ENCODE measurements at places on chromosomes 12 and 14.

- peak; percentile 92 for DNase-seq
Observed at GRCh38 chr12:108722992-108723766, 8.1 kb downstream of the CORO1C start.

GRCh38 chr12:49825360-49825970, 2.7 kb downstream of the NCKAP5L start:
- DNase-seq = no peak

DNA sequence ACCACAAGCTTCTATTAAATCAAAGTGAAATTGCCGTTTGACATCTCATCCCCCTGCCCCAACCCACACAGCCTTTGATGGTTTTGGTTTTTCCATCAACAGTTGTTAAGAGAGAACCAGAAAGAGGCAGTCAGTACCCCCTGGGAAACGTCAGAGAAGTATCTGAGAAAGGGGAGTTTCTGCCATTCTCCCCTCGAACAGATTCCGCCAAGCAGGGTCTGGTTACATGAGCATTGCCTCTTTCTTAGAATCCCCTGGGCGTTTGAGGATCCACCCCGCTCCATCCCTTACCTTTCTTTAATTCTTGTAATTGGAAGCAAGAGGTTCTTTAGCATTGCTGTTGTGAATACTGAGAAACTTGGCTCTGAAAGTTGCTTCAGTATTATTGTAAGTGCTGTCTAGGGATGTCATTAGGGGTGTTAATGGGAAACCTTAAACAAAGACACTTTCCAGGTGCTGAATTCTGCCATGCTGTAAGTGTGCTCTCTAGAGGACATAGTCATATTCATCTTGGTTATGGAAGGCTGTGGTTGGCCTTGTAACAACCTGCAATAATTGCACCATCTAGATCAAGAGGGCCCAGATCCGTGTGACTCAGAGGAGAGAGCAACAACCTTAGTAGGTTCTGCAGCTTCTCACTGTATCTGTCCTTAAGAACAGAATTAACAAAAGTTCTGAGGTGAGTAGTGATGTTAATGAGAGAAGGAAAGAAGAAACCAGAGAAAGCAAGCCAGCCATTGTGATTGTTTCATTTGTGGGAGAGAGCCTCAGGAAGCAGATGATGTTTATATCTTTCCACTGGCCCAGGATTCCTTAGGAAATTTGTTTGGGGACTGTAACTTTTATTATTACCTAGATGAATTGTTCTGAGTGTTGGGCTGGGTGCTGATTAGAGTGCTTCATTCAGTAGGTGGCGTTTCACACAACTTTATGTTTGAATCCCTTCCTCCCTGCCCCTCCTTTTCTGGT, 9.0 kb downstream of the TMBIM6 start:
- DNase-seq = no peak

DNA sequence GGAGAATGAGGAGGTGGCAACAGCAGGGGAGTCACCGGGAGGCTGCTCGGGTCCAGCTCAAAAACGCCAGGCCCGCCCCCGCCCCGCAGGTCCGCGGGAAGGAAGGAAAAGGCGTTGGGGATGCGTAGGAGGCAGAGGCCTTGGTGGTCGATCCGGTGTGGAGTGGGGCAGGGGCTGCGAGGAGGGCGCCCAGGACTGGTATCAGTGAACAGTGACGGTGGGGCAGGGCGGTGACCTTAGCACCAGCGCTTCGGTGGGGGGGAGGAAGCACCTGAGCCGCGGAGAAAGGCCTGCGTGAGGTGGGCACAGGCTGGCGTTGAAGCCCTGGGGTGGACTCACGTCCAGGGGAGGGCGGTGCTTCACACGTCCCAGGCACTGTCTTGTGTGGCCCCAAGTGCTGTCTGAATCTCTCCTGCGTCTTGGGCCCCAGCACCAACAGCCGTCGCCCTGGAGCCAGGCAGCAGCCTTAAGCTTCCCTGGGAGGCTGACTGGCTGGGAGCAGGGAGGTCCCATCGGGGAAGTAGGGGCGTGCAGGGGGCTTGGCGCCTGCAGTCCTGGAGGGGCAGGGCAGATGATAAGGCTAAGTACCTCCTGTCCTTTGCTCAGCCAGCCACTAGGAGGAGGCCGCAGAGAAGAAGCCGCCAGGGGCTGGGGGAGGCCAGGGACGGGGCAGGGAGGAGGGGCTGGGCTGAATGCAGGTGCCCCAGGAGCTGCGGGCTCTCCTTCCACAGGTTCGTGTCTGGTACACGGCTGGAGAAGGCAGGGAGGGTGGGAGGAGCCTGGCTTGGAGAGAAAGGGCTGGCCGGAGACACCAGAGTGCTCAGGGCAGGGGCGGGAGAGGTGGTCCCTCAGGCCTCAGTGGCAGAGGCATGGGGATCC, 26.5 kb downstream of the ZBTB42 start:
- peak; percentile 10 for DNase-seq

DNA sequence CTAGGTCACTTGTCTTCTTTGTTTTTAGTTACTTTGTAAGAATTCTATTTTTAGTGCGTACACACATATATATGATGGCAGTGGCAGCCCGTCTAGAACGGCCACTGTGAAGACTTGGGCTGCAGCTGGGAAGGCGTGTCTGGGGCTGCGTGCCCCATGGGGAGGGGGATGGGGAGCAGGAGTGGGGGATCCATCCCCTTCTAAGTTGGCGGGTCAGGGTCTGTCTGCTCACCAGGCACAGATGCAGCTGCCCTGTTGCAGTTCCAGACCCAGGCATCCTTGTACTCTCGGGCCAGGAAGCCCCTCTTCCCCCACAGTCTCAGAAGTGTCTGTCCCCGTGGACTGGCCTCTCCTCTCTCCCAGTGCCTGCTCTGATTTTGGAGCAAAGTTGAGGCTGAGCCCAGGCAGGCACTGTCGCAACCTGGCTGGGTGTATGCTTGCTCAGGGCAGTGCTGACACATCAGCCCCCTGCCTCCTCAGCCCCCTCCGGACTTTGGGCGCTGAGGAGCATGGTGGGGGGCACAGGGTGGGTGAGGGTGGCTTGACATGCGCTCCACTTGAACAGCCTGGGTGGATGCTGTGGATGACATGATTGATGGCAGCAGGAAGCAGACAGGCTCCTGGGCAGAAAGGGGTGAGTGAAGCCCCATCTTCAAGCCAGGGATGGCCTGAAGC, 271.2 kb upstream of the NAV3 start:
- no peak for DNase-seq

GRCh38 chr14:81261176-81261575, 40.4 kb upstream of the GTF2A1 start:
- DNase-seq = no peak

DNA sequence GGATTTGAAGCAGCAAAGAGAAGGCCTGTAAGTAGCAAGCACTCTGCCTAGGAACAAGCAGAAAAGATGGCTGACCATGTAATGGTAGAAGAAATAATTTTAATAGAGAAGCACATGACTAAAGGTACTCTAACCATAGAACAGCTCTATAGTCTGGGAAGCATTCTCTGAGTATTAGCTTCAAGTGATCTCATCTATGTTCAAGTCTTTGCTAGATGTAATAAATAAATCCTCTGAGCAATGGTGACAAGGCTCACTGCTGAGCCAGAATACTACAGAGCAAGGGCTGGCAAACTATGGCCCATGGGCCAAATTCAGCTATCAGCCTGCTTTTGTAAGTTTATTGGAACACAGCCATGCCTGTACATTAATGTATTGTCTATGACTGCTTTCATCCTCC, 84.8 kb downstream of the PEBP1 start:
- DNase-seq = no peak

GRCh38 chr12:126535971-126536370, 1470.7 kb downstream of the AACS start:
- no peak for DNase-seq

- DNase-seq = peak; percentile 1
Observed at GRCh38 chr12:50788561-50788960, 24.7 kb downstream of the ATF1 start.

GRCh38 chr14:30375296-30375892, 183.6 kb upstream of the G2E3 start:
- peak; percentile 47 for DNase-seq

GRCh38 chr12:130879781-130880389, 8.0 kb downstream of the RAN start:
- DNase-seq = no peak

DNA sequence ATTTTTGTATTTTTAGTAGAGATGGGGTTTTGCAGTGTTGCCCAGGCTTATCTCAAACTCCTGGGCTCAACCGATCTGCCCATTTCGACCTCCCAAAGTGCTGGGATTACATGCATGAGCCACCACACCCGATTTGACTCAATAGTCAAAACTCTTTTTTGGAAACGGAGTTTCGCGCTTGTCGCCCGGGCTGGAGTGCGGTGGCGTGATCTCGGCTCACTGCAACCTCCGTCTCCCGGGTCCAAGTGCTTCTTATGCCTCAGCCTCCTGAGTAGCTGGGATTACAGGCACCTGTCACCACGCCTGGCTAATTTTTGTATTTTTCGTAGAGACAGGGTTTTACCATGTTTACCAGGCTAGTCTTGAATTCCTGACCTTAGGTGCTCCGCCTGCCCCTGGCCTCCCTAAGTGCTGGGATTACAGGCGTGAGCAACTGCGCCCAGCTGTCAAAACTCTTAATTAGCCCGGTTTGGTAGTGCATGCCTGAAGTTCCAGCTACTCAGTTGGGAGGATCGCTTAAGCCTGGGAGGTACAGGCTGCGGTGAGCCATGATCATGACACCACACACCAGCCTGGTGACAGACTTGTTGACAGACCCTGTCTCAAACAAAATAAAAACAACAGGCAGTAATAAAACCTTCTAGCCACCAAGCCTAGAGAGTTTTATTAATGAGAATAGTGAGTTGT, 12.4 kb downstream of the MED21 start:
- DNase-seq = no peak

DNA sequence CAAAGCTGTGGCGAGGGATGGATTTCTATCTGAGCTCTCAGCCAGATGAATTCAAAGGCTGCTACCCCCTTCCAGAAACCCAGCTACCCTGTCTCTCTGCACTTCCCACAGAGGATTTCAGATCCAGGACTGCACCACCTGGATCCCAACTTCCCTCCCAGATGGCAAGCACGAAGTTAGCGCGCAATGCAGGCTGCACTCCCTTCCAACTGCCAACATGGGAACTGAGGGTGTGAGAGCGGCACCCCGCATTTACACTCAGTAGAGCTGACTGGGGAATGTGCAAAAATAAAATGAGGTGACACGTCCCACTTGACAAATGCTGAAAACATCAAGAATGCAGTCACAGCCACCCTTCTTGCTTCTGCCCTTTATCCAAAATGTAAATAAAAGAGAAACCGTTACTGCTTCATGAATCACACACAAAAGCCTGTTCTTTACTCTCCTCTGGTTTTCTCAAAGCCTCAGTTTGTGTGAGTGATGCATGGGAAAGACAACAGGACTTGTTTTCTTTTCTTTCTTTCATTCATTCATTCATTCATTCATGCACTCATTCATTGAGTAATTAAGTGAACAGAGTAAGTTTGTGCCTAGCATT, 85.7 kb downstream of the ITPK1 start:
- DNase-seq = no peak

- DNase-seq = no peak
Observed at GRCh38 chr14:99522025-99522401, 40.8 kb downstream of the CCNK start.

DNA sequence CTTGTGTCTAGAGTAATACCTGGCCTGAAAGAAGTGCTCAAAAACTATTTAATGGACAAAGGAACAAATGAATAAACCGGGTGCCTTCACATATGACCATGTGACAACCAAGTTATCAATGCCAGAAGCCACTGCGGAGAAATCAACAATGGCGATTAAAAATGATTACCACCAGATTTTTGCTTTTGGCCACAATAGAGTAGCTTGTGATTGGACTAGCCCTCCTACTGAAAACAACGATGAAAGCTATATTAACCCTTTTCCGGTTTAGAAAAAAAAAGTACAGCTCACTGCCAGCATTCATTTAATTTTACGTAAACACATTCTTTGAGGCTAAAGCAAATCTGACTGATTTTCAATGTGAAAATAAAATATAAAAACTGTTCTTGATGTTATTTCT, 41.6 kb upstream of the TTC7B start:
- DNase-seq = no peak

DNA sequence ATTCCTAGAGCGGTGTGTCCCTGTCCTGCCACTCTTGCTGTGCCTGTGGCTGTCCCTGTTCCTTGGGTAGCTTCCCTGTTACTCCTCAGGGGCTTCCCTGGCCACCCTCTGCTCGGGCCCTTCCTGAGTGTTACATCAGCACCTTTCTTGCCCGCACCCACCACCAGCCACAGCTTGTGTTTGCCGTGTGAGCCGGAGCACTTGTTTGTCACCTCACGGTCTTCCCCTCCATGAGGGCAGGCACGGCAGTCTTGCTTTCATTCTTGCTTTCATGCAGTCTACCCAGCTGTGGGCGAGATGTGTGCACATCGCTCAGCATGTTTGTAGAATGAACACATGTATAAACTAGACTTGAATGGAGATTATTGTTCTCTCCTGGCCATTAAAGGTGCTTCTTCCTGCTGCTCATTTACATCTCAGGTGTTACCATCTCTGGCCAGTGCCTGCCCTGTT, 42.0 kb downstream of the TRAF3 start:
- DNase-seq = no peak

GRCh38 chr12:70709022-70709421, 71.8 kb upstream of the PTPRB start:
- DNase-seq = no peak
